ENCODE measurements at places on chromosomes 11 and 22.
A peak's percentile ranks its signal among the peaks of the same experiment; 100 is the strongest.

DNA sequence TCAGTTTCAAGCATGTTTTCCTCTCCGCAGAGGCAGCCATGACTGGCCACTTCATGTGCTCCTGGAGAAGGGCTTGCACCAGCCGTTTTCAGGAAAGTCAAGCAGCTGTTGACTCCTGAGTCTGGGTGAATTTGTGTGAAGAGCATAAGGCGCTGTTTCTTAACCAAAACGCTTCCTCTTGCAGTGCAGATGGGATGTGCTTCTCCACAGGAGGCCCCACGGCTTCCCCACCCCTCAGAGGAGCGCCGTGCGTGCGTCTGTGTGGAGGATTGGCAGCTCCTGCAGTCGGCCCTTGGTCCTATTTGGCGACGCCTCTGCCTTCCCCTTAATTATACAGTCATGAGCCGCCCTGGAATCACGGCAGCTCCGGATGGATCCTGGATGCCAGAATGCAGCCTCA, 54.1 kb upstream of the B3GAT1 start:
- DNase-seq = no peak

- no peak for DNase-seq
These were observed 23.1 kb upstream of the GLYATL2 start for GRCh38 chr11:58867556-58867955.

DNA sequence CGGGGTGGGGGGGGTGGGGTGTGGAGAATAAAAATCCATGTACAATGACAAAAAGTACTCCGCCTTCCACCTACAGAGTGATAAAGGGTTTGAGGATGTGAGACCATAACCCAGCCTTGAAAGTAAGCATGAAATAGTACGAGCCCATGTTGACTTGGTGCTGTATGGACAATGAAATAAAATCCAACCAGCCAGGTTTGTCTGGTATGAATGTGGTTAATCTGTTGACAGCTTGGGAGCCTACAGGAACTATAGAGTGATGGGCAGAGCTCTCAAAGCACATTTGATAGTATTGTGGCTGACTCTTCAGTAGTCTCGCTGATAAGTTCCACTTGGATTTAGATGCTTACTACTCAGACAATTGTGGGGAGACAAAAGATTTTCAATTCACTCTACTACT, 48.8 kb upstream of the CD44 start:
- DNase-seq = no peak

GRCh38 chr22:42661985-42662831, 13.0 kb upstream of the CYB5R3 start:
- DNase-seq = peak; percentile 86

GRCh38 chr11:12160231-12160630, 49.8 kb downstream of the MICAL2 start:
- DNase-seq = no peak

- no peak for DNase-seq
These were observed 18.7 kb downstream of the PVALB start for GRCh38 chr22:36797911-36798673.
